Type B pancreatic cell (in vitro differentiated cells): ENCODE measurements at places on chromosomes 6 and 20. TPM values are rescaled to one million over a fixed set of nuclear protein-coding genes. Genes with fewer than 3 reads are reported as not detected.

Gene OPRM1
- total RNA-seq, result not detected in 2 replicates

DNA sequence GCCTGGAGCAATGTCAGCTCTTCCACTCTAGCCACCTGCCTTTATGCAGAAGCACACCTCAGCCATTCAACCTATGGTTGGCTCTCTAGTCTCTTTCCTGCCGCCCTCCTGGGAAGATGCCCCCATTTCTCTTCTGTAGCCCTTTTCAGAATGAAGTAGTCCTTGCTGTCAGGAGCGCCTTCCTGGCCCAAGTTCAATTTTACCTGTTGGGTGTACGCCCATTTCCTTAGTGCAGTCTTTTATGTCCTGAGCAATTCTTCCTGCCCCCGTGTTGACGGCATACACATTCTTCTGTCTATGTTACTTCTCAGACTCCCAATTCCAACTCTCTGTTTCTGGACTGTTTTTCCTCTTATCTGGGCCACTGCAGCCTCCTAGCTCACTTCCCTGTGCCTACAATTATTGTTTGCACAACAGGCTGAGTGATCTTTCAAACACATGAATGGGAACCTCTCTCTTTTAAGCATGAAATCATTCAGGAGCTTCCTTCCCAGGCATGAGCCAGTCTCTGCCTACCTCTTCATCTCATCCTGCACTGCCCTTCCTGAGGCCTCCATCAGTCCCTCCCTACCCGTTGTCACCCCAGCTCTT is 389.2 kb downstream of the CD83 start:
- H3K27ac ChIP-seq, result no peak overlapping the region
- no peak for DNase-seq
- H3K36me3 ChIP-seq, result no peaks in the 10 kb centered on the region
- H3K27me3 ChIP-seq, result peaks cover 10% of the 10 kb centered on the region
- H3K4me1 ChIP-seq, result peaks cover 9% of the 10 kb centered on the region

- H3K4me1 ChIP-seq, result no peaks in the 10 kb centered on the region
- peak overlapping the region; percentile 2 for H3K27ac ChIP-seq
- no peak overlapping the region for H3K4me3 ChIP-seq
Observed at GRCh38 chr6:35076997-35077712, 64.0 kb downstream of the TCP11 start.

- no peak overlapping the region for H3K4me3 ChIP-seq
- no peak overlapping the region for H3K27ac ChIP-seq
- no peaks in the 10 kb centered on the region for H3K27me3 ChIP-seq
Observed at GRCh38 chr6:161439093-161439492, 165.2 kb upstream of the AGPAT4 start.

DNA sequence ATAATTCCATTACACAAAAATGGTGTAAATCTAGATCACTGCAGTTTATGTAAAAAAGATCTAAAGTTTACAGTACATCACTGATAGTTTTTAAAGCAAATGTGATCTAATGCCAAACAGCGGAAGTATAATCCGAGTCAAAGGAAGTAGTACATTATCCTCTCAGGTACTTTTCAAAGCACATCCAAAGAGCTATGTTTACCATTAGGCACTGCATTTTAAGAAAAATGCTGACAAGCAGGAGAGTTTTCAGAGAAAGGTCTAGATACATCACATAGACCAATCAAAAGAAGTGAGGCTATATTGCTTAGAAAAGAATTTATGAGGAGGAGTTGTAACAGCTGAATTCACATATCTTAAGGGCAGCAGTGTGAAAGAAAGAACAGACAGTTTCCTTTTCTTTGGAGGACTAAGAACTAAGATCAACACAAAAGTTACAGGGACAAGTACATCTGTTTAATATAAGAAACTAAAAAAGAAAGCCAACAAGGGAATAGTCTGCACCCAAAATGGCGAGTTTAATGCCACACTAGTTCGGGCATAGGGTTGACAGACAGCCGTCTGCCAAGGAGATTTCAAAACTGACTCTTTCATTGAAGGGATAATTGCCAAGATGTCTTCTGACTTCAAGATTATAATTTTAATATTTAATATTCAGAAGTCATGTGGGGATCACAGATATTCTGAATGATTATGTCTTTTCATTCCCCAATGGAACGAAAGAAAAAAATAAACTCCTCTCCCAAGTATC is 1.4 kb downstream of the ZNF184 start:
- peaks cover 22% of the 10 kb centered on the region for H3K4me1 ChIP-seq
- no peak for DNase-seq
- peaks cover 40% of the 10 kb centered on the region for H3K36me3 ChIP-seq
